Endothelial cell (in vitro differentiated cells): ENCODE measurements at places on chromosomes 5 and 9.
A peak's percentile ranks its signal among the peaks of the same experiment; 100 is the strongest.

- peaks cover 5% of the 10 kb centered on the region for H3K27me3 ChIP-seq
- DNase-seq = no peak
- peaks cover 3% of the 10 kb centered on the region for H3K36me3 ChIP-seq
- peak overlapping the region; percentile 62 for H3K4me3 ChIP-seq
- H3K4me1 ChIP-seq = peaks cover 18% of the 10 kb centered on the region
Observed at GRCh38 chr9:136656183-136656738, 6.5 kb upstream of the EGFL7 start.

DNA sequence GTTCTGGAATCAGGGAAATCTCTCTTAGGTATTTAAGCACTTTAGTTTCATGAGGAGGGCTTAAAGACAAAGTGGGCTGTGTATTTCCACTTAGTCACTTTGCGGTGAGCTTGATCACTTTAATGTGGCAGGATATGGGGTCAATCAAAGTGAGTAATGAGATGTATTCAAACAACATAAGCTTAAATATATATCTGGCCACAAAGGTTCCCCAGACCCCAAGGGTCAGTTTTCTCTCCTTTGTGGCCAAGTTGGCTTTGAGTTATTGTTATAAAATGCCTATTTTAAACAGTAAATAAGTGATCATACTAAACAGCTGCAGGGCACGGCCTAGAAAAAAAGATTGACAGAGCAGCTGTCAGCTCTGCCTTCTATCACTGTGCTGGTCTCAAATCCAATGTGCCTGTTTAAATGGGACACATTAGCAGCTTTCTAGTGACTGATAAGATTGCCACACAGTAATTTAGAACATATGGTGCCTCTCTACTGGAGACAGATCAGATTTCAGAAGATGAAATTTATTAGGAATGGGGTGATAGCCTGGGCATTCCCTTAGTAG is 363.9 kb downstream of the AGTPBP1 start:
- H3K4me1 ChIP-seq = no peaks in the 10 kb centered on the region
- H3K36me3 ChIP-seq = no peaks in the 10 kb centered on the region
- no peak for DNase-seq
- H3K27ac ChIP-seq = no peak overlapping the region
- no peaks in the 10 kb centered on the region for H3K27me3 ChIP-seq
- H3K4me3 ChIP-seq = no peak overlapping the region

DNA sequence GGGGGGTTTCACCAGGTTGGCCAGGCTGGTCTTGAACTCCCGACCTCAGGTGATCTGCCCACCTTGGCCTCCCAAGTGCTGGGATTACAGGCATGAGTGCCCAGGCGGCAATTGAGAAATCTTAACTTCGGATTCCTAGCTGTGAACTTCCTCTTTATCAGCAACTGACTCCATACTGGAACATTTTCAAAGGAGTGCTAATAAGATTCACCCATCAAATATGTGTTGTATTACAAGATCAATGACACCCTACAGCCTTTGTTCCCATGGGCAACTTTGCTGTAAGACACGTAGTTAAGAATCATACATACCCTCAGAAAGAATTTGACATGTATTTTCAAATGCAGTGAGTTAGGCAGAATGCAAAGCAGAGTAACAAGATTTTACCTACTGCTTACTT is 23.1 kb upstream of the ACOT12 start:
- H3K4me3 ChIP-seq = no peak overlapping the region
- DNase-seq = no peak
- H3K4me1 ChIP-seq = no peaks in the 10 kb centered on the region
- no peaks in the 10 kb centered on the region for H3K27me3 ChIP-seq

GRCh38 chr5:96730586-96730985 is 68.4 kb downstream of the CAST start:
- no peak overlapping the region for H3K27ac ChIP-seq
- H3K36me3 ChIP-seq = peaks cover 9% of the 10 kb centered on the region
- peaks cover 10% of the 10 kb centered on the region for H3K4me1 ChIP-seq
- no peak for DNase-seq
- H3K27me3 ChIP-seq = peaks cover 3% of the 10 kb centered on the region

DNA sequence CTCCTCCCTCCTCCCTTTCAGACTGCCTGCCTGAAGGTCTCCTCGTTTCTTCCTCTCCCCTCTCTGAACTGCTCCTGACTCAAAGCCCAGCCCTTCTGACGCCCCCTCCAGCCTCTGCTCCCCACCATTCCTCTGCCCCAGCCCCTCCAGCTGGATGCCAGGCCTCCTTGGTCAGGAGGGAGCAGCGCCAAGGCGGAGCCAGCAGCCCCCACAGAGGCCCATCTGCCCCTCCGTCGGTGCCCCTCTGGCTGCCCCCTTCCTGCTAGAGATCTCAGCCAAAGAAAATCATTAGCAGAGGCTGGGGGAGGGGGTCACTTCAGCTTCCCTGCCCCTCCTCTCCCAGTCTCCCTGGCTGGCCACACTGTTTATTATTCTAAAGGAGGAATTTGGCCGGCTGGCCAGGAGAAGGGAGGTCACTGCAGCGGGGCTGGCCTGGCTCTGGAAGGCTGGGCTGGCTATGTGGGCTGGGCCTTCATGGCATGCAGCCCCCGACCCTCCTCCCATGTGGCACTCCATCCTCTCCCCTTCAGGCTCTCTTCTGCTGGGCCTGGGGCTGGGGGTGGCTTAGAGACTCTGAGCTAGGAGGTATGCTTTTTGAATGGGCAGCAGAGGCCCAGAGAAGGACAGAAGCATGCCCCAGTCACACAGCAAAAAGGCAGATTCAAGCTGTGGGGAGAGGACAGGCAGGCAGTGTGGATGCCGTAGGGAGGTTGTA is 16.9 kb downstream of the PDGFRB start:
- DNase-seq = peak; percentile 67
- peaks cover 16% of the 10 kb centered on the region for H3K36me3 ChIP-seq
- peak overlapping the region; percentile 54 for H3K27ac ChIP-seq
- H3K27me3 ChIP-seq = peaks cover 21% of the 10 kb centered on the region

GRCh38 chr9:38019731-38020130 is 49.3 kb downstream of the SHB start:
- H3K4me3 ChIP-seq = peak overlapping the region; percentile 25
- H3K4me1 ChIP-seq = peaks cover 78% of the 10 kb centered on the region
- peaks cover 11% of the 10 kb centered on the region for H3K36me3 ChIP-seq
- DNase-seq = no peak
- peaks cover 7% of the 10 kb centered on the region for H3K27me3 ChIP-seq

- no peak for DNase-seq
- H3K4me3 ChIP-seq = peak overlapping the region; percentile 40
- H3K4me1 ChIP-seq = no peaks in the 10 kb centered on the region
- peaks cover 2% of the 10 kb centered on the region for H3K27me3 ChIP-seq
- H3K27ac ChIP-seq = no peak overlapping the region
Observed at GRCh38 chr5:178606269-178606668, 16.1 kb upstream of the COL23A1 start.

- no peak overlapping the region for H3K27ac ChIP-seq
- no peak overlapping the region for H3K4me3 ChIP-seq
- DNase-seq = no peak
- no peaks in the 10 kb centered on the region for H3K36me3 ChIP-seq
- peaks cover 7% of the 10 kb centered on the region for H3K4me1 ChIP-seq
Observed at GRCh38 chr5:74293182-74293581, 347.3 kb downstream of the ENC1 start.
